ENCODE measurements at places on chromosomes 13 and 19.

- no peak for DNase-seq
Measured at GRCh38 chr19:16698914-16699313, 20.7 kb upstream of the NWD1 start.

GRCh38 chr19:1213391-1214286 is 8.1 kb downstream of the STK11 start:
- DNase-seq = no peak

- DNase-seq = no peak
Measured at GRCh38 chr13:89352384-89352783, 1681.2 kb downstream of the SLITRK5 start.

GRCh38 chr19:44810234-44811121 is 1.6 kb downstream of the BCAM start:
- no peak for DNase-seq

DNA sequence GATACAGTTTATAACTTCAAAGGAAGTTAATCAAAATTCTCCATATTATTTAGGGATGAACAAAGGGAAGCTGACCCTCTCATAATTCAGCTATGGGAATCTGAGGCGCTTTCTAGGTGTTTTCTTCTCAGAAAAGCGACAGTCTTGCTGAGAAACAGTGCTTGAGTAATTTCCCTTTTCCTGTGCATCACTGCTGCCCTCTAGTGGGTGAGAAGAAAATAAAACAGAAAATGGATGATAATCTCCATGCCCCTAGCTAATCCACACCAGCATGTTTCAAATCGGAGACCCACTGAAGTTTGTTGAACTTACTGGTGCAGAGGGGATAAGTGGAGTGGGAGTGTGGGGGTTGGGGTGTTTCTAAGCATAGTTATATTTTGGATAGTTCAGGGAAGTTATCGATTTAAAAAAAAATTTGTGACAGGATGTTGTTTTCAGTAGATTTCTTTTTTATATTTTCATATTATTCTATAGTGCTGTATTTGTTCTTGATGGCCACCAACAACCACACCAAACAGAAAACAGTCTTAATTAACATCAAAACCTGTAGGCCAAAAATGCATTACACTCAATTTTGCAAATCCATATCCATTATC is 21.4 kb downstream of the LCP1 start:
- DNase-seq = no peak

GRCh38 chr13:113229791-113230190 is 20.4 kb downstream of the CUL4A start:
- DNase-seq = no peak

GRCh38 chr19:23255700-23256099 is 5.5 kb upstream of the ZNF724 start:
- DNase-seq = no peak

GRCh38 chr19:19145684-19146608 is 7.7 kb upstream of the TMEM161A start:
- DNase-seq = no peak

DNA sequence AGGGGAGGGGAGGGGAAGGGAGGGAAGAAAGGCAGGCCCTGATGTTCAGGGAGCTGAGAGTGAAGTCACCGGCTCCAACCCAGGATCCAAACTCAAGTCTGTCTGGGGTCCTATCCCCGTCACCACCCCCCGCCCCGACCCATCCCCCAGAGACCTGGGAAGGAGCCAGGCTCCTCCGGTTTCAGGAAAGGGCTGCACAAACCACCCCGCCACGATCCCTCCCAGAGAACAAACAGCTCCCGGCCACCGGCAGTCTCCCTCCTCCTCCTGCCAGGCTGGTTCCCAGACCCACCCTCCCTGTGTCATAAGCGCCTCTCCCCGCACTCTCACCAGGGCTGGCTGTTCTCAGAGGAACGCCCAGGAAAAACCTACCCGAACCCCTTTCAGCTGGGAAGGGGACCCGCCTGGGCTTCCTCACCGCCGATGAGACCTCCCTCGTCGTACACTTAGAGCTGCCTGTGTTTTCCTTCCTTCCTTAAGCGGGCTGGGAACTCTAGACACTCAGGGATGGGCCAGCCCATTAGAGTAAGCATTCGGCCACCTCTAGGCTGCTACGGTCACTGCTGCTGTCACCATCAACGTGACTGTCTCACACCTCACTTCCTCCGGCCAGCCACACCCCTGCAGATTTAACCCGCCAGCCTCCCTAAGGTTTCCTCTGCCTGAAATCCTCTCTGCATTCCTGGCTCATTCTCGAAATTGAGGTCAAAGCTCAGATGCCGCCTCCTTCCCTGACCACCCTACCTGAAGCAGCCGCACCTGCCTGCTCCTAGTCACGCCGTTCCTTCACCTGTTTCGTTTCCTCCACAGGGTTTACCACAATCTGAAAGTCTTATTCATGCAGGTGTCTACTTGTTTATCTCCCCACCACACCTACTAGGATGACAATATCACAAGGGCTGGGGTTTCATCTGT is 6.3 kb upstream of the RDH13 start:
- no peak for DNase-seq

DNA sequence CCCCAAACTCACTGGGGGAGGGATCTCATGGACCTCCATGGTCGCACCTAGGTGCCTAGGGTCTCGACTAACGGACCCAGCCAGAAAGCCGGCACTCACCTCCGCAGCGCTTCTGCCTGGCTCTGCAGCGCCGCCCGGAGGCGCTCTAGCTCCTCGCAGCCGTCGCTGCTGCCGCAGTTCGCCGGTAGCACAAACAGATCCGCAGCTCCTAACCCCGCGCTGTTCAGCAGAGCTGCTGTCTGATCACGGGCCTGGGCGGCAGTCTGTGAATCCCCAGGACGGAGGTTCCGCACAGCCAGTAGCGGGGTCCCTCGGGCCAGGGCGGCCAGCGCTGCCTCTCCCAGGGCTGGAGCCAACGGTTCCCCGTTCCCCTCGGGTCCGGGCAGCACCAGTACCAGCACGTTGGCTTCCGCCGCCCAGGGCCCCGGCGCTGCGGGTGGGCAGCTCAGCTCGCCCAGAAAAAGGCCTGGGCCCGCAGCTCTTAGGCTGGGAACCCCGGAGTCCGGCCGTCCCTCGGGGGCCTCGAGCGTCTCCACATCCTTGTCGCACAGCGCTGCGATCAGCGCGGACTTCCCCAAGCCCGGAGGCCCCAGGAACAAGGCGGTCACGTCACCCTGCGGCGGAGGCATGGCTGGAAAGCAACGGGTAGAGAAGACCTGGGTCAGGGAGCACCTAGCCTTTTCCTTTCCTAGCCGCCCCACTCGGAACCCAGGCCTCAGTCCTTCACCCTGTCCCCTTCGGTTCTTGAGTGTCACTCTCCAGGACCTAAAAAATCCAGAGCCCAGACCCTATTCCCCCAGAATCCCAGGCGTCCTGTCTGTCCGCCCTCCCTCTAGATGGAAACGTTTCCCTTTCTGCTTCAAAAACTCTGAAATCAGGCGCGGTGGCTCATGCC is 977 bp downstream of the IRGQ start:
- no peak for DNase-seq

GRCh38 chr13:94419304-94419924 is 60.1 kb downstream of the DCT start:
- DNase-seq = no peak

- no peak for DNase-seq
Measured at GRCh38 chr13:111539791-111540446, 219.5 kb downstream of the TEX29 start.

- no peak for DNase-seq
Measured at GRCh38 chr19:41159881-41160280, 33.1 kb upstream of the CYP2S1 start.

DNA sequence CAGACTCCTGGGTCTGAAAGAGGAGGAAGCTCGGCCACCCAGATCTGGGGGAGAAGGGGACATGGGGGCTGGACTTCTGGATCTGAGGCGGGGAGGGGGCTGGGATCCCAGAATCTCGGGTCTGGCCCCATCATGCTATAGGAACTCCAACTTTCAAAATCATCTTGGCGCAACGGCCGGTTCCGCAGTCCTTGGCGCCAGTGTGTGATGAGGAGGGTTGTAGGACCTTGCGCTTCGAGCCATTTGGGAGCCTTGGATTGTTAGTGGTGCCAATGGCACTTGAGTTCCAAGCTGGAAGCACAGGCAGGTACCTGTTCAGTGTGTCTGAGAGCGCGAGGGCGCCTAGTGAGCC is 324 bp downstream of the RUVBL2 start:
- DNase-seq = no peak

GRCh38 chr13:46855664-46856063 is 41.2 kb downstream of the HTR2A start:
- DNase-seq = no peak

GRCh38 chr13:72508392-72508791 is 219.0 kb downstream of the MZT1 start:
- no peak for DNase-seq

- DNase-seq = no peak
Measured at GRCh38 chr19:40492274-40492673, 25.5 kb downstream of the SPTBN4 start.

DNA sequence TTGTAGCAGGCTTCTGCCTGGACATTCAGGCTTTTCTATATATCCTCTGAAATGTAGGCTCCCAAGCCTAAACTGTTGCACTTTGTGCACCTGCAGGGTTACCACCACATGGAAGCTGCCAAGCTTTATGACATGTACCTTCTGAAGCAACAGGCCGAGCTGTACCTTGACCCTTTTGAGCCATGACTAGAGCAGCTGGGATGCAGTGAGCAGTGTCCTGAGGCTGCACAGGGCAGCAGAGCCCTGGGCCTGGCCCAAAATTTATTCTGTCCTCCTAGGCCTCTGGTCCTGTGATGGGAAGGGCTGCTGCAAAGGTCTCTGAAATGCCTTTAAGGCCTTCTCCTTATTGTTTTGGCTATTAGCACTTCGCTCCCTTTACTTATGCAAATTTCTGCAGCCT is 23.5 kb upstream of the CD177 start:
- no peak for DNase-seq

DNA sequence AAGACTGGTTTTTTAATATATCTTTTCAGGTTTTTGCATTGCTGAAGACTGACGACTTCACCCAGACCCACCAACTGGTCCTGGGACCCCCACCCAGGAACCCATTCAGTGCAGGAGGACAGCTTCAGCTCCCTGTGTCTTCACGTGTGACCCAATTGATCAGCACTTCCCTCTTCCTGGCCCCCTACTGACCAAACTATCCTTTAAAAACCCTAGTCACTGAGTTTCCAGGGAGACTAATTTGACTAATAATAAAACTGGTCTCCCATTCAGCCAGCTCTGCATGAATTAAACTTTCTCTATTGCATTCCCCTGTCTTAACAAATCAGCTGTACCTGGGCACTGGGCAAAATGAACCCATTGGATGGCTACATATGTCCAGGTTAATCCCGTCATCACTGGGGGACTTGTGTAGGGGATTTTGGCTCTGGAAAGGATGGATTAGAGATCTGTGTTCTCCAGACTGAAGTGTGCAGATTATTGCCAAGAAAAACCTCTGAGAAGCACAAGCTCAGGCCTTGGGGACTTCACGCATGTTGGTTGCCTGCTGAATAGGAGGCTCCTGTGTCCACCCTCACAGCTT is 16.3 kb upstream of the PARP4 start:
- no peak for DNase-seq

- DNase-seq = no peak
Measured at GRCh38 chr19:3146677-3147100, 10.9 kb downstream of the GNA15 start.

GRCh38 chr13:32016631-32017030 is 14.9 kb upstream of the FRY start:
- no peak for DNase-seq

- DNase-seq = no peak
Measured at GRCh38 chr13:39452417-39452816, 150.6 kb downstream of the LHFPL6 start.

GRCh38 chr13:85799097-85799582 is at the start of gene SLITRK6:
Gene SLITRK6, minus strand, starts transcription at chr13:85799419. Its CDS starts 2,911 bp downstream, at chr13:85796508.
- DNase-seq = no peak

DNA sequence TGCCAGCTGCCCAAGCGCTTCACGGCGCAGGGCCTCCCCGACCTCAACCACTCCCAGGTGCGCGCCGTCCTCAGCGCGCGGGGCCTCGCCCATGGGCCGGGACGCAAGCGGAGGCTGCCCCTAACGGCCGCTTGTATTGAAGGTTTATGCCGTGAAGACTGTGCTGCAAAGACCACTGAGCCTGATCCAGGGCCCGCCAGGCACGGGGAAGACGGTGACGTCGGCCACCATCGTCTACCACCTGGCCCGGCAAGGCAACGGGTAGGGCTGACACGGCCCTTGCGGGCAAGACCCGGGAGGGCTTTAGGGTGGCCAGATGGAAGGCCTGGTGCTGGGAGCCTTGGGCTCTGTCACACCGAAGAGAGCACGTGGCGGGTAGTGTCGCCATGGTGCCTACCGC is 23.2 kb downstream of the UPF1 start:
- DNase-seq = no peak

DNA sequence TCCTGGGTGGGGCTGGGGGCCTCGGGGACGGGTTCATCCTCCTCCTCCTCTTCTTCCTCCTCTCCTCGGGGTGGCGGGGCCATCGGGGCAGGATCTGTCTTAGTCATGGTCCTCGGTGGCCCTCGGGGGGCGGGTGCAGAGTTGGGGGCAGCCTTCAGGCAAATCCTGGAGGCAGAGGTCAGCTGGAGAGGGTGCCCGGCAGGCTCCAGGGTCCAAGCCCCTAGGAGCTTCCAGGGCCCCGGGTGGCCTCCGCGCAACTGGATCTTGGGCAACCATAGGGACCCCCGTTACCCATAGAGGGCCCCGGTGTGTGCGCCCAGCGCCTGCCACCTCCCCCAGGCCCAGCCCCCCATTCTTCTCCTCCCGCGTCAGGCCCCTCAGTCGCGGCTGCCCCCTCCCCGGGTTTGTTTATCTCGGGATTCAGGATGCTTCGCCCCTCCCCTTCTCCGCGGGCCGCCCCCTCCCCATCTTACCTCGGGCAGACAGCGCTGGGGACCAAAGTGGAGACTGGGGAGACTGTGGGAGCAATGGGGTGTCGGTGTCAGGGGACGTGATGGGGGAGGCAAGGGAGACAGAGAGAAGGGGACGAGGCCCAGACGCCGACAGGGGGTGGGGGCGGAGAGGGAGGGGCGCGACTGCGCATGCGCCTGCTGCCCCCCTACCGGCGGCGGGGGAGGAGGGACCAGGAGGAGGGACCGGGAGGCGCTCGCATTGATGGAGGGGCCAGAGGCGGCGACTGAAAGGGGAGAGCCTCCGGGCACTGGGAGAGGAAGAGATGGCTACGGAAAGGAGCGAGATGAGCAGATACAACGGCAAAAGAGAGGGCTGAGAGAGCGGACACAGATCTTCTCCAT is at the start of gene CLIP3:
CLIP3 (minus strand) TSS at position 623 of the 854 bp plus-strand sequence; CDS start at position 107, 516 bp downstream.
- DNase-seq = no peak

GRCh38 chr13:53537586-53537985 is 509.0 kb downstream of the OLFM4 start:
- no peak for DNase-seq

GRCh38 chr19:48735031-48735615 is 5.3 kb downstream of the RASIP1 start:
- no peak for DNase-seq

- DNase-seq = no peak
Measured at GRCh38 chr13:45412274-45413049, 5.7 kb downstream of the SLC25A30 start.
